ENCODE measurements at places on chromosomes 12 and 14.
A peak's percentile ranks its signal among the peaks of the same experiment; 100 is the strongest.

GRCh38 chr12:26557326-26557725 is 275.7 kb downstream of the ITPR2 start:
- no peak for DNase-seq

DNA sequence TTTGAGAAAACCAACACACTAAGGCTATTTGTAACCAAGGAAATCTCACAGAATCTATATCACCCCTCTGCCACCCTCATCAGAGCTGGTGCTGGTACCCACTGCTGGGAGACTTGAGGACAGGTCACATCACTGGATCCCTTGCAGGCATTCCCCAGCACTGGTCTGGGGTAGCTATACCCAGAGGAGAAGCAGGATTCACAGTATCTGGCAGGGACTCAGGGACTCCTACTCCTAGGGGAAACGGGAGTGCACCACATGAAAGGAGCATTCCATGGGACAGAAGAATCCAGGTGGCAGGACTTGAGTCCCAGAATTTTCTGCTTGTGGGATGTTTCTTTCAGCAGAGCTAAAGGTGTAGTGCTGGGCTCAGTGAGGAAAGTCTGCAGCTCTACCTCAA is 223.2 kb downstream of the ADGRD1 start:
- no peak for DNase-seq

GRCh38 chr12:101992091-101992490 is 69.7 kb downstream of the WASHC3 start:
- no peak for DNase-seq

DNA sequence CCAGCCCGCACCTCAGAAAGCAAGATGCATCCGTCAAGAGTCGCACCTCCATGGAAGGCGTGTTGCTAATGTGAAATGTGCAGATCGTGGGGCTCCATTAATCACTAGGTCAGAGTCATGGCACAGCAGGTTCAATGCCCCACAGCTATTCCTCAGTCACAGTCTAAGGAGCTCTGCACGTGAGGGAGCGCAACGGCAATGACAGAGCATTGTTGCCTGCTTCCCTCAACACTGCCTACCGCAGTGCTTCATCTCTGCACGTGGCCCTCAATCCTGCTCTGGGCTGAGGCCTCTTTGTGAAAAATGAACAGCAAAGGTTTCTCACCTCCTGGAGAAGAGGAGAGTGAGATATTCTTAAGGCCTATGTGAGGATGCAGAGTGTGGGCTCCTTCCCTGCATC is 995.2 kb upstream of the TMEM132C start:
- no peak for DNase-seq

DNA sequence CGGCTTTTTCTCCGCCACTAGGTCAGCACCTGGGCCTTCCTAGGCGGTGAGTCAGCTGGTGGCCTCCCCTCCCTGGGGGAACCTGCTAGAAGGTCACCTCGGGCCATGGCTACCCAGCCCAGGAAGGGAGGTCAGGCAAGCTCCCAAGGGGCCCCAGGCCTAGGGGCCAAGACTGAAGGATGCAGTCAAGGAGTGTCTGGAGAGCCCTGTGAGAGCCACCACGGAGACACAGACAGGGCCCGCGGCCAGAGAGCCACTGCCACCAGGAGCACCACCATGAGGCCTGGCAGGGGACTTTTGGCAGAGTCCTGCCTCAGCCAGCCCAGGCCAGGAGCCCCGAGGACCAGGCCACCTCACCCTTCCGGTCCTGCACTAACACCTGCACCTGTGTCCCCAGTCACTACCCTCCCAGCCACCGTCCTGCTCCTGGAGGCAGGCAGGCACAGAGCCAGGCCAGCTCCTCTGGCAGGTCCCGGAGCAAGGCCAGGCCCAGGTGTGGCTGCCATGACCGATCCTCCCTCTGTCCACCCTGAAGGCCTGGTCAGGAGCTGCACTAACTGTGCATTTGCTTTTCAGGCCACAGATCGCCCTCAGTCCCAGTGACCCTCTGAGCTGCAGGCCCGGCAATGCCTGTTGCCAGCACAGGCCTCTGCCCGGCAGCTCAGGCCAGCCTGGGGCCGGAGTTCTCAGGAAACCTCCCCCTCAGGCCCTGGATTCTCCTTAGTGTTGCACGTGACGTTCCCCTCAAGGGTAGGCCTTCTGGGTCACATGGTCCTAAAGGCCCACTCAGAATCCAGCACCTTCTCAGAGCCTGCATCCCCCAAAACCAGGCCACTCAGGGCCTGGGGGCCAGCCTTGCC is 6.9 kb downstream of the PHETA1 start:
- DNase-seq: no peak

- no peak for DNase-seq
These were observed 3.3 kb downstream of the TMEM121 start for GRCh38 chr14:105529569-105530284.

DNA sequence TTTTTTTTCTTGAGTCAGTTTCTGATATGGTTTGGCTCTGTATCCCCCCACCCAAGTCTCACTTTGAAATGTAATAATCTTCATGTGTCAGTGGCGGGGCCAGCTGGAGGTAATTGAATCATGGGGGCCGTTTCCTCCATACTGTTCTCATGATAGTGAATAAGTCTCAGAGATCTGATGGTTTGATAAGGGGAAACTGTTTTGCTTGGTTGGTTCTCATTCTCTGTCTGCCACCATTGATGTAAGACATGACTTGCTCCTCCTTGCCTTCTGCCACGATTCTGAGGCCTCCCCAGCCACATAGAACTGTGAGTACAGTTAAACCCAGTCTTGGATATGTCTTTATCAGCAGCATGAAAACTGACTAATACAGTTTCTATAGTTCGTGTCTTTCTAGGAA is 42.9 kb downstream of the WNK1 start:
- no peak for DNase-seq

DNA sequence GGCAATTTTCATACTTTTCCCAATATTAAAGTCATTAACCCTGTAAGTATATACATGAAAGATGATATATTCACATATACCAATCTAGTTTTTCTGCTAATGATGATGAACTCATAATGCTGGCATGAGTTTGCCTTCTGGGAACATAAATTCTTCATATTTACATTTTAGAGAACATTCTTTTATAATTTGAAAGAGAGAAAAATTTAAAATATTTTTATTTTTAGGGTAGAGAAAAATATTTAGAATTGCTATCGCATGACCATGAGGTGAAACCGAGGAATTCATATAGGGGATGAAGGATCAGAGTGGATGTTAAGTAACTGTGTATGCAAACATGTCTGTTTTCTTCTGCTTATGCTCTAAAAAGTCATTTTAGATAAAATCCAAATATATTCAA is 825.3 kb upstream of the FLRT2 start:
- DNase-seq: no peak

DNA sequence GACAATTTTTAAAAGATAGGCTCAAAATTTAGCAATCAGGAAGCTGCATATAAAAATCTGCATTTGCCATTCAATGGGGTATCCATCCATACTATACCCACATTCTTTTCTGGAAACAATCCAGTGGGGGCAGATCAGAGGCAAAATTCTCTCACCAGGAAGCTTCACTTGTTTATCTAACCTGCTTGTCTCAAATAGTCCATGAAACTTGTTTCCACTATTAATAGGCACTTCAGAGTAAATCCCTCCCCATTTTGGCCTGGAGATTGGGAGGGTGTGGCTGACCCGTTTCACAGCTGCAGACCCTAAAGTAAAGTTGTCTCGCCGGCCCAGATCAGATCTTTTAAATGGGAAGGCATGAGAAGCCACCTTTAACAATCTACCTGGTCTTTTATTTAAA is 139.4 kb upstream of the CPNE8 start:
- no peak for DNase-seq

DNA sequence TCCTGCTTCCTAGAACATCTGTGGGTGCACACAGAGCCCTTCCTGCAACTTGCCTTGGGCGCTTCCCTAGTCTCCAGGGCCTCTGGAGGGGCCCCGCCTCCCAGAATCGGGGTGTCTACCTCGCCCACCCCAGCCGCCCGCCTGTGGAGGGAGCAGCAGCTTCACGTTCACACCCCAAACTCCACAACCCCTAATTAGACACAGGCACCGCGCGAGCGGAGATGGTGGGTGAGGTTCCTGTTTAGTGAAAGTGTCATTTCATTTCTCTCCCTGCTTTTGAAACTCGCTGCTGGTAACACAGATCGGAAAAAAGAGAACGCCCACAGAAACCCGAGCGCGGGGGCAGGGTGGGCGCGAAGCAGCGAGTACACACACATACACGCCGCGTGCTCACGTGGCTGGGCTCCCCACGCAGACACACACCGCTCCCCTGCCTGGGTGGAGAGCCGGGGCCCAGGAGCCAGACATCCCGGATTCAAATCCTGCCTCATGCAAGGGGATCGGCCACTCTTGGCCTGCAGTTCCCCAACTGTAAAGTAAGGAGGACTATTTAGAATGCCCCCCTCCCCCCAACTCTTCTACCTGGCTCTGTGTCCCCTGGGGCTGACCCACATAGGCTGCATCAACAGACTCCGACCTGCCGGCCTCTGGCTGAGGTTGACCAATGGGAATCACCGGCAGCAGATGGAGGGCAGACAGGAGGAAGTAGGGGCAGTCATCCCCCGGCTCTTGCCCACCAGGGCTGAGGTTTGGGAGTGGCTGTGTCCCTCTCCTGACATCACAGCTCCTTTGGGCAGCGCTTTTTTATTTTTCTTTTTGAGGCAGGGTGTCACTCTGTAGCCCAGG is 79.2 kb upstream of the NCOR2 start:
- no peak for DNase-seq

DNA sequence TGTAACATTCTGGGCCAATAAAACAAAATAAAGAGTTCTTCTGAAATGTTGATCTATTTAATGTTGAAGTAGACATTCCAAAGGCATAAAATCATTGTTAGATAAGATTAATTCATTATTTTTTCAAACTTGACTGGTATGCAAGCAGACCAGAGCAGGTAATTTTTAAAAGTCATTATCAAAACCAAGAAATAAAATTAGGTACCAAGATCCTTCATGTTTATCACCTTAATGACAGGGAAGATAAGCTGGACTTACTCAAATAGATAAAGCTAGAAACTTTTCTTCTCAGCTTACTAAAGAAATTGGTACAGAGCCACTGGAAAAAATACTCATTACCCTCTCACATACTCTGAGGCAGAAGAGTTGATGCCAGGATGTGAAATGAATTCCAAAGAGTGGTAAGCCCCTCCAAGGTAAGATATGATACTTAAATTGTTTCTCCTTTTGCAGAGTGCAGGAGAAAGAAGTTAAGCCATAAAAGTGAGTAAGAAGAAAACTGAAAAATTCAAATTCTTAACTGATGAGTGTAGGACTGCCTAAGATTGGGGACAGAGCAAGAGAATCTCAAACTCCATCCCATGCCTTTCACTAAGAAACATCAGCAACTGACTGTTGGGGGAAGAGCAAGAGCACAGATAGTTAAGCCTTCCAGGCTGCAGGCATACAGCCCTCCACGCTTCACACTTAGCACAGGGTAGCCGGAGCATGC is 111.9 kb downstream of the SLC41A2 start:
- DNase-seq: no peak

DNA sequence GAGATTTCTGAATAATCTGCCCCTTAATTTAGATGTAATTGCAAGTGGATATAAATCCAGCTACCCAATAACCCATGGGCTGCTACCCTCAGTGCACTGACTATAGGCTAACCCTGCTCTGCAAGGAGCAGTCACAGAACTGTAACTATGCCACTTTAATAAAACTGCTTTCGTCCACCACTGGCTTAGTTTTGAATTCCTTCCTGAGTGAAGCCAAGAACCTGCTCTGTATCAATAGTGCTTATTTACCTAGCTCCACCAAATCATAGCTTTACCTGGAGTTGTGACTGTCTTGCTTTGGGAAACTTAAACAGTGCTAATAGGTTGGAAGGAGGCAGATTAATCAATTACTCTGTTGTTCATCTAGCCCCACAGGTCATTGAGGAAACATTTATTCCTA is 1524.4 kb upstream of the SEL1L start:
- no peak for DNase-seq

GRCh38 chr12:45290216-45290605 is 74.3 kb downstream of the ANO6 start:
- DNase-seq: no peak

GRCh38 chr14:34623506-34623905 is 6.4 kb downstream of the SNX6 start:
- no peak for DNase-seq

DNA sequence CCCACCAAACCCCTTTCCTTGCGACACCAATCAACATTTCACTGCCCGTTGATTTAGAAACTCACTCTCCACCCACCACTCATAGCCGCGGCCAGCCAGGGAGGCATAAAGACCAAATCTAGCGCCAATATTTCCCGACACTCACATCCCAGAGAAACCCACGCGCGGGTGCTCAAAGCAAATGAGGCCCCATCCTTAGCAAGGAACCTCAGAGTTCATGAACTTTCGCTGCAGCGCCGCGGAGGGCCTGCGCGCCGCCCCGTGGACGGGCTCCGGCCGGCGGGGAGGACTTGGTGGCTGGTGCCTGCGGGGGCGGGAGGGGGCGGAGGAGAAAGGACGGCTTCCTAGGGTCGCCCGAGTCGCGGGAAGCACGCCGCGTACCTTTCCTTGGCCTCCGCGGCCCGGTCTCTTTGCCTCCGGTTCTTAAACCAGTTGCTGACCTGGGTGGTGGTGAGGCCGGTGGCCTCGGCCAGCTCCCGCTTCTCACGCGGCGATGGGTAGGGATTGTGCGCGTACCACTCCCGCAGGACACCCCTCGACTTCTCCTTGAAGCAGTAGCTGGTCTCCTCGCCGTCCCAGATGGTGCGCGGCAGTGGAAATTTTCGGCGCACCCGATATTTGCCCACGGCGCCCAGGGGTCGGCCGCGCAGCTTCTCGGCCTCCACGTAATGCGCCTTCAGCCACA is 886 bp downstream of the SIX1 start:
- DNase-seq: no peak

DNA sequence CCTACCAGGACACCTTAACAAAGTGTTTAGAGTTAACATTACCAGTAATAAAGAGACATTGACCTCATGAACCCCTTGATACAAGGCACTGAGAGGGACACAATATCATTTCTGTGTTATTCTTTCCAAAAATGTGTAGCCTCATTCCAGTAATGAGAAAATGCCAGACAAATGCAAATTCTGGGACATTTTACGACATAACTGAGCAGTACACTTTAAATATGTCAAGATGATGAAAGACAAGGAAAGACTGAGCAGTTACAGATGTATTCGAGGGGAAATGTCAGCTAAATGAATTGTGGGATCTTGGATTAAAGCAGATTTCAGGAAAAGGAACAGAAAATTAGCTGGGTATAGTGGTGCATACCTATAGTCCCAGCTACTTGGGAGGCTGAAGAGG is 255.6 kb downstream of the ERC1 start:
- peak; percentile 20 for DNase-seq

GRCh38 chr12:6250343-6250742 is 50.1 kb downstream of the CD9 start:
- DNase-seq: no peak

- DNase-seq: no peak
These were observed 81.6 kb downstream of the ITPK1 start for GRCh38 chr14:93033983-93034670.

- DNase-seq: no peak
These were observed 1112.7 kb downstream of the LRFN5 start for GRCh38 chr14:42719391-42719790.

Data from SK-N-MC (cell line).